ENCODE measurements at places on chromosomes 6 and 20.

- DNase-seq = no peak
These were observed 94.5 kb upstream of the BTN3A2 start for GRCh38 chr6:26270486-26270861.

GRCh38 chr6:3843379-3844096 is 5.6 kb upstream of the FAM50B start:
- DNase-seq = no peak

GRCh38 chr6:129644567-129645015 is 65.4 kb downstream of the ARHGAP18 start:
- no peak for DNase-seq

DNA sequence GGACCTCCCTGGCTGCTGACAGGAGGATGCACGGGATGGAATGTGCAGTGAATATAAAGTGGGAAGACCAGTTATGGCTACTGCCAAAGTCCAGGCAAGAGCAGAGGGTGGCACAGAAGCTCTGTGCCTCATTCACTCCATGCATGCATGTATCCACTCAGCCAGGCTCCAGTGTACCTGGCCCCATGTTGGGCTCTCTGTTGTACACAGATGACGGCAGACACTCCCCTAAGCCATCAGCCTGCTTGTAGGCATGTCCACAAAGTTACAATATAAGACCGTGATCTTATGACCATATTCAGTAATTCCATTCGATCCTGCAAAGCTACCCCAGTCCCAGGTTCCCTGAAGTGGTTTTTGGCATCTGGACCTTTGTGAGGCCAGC is 116.8 kb downstream of the PREX1 start:
- DNase-seq = no peak

DNA sequence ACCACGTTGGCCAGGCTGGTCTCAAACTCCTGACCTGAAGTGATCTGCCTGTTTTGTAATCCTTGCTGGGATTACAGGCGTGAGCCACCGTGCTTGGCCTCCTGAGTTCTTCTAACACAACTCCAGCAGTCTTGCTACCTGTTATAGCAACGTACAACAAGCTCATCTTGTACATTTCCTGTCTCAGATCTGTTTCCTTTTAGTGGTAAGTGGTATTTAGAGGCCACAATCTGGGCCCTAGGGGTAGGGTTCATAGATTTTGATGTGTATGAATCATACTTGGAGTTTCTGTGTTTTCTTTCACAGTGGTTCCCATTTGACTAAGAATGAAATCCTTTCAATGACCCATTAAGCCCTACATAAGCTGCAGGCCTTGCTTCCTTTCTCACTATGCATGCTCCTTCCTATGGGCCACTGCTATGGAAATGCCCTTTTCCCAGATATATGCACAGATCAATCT is 27.1 kb upstream of the SYNCRIP start:
- DNase-seq = no peak

DNA sequence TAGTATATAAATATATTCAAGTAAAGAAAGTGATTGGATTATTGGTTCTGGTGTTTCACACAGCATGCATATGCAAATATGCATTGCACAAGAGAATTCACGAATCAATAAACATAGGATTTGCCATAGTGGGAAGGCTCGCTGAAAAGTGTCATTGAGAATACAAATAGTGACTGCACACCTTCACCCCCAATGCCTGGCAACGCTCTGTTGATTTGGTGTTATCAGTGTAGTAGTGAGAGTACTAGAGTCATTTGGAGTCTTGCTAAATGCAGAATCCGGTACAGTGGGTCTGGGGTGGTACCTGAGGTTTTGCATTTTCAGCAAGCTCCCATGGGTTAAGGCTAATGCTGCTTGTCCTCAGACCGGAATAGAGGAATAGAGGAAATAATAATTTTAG is 49.7 kb upstream of the NAA20 start:
- DNase-seq = no peak

DNA sequence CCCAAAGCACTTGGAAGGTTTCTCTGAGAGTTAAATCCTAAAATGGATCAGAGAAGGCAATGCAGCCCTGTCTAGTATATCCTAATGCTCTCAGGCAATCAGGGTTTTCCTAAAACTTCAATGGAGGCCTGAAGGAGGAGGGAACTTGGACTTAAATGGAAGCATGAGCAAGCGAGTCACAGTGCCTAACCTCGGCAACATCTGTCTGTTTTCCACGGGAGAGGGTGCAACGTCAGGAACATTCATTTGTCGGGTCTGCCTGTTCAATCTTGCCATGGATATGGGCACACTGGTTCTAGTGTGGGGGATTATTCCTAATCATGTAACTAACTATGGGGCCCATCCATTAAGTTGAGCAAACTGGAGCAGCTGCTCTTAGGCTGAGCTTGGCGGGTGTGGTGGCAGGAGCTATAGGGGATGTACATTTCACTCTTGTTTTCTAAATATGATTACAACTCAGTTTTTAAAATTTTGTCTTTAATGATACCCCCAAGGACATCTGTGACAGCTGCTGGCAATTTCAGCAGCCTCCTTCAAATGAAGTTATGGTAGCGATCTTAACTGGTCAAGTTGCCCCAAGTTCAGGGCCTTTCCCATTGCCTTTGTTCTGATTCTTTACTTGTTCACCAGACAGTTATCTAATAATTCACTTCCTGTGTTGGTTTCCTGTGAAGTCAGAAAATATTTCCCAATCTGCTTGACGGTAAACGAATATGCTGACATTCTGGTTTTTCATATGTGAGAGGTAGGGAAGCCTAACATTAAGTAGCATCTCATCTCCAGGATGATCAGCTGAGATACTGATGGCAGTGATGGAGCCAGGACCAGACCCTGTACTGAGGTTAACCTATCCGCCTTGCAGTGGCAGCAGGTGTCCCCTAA is 21.6 kb downstream of the DSE start:
- no peak for DNase-seq

DNA sequence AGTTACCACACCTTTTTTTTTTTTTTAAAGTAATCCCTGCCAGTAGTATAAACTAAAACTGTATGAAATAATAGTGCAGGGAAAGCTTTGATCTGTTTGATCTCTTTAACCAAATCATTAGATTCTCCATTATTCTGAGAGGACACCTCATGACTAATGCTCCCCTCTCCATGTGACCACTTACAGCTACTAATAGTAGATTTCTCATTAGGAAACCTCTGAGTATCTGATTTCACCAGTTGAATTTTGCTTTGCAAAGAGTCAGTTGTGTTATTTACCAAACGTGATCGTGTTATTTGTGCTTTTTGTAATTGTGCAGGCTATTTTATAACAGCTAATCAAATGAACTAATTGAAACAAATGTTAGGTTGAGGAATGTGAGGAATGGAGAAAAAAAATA is 12.5 kb downstream of the CASP8AP2 start:
- DNase-seq = no peak

GRCh38 chr20:57170343-57170742 is 96.1 kb downstream of the BMP7 start:
- no peak for DNase-seq

GRCh38 chr20:51340451-51340840 is 202.1 kb downstream of the NFATC2 start:
- DNase-seq = no peak

- DNase-seq = no peak
These were observed 16.9 kb downstream of the KIF16B start for GRCh38 chr20:16556301-16556700.

GRCh38 chr6:84625506-84625905 is 138.9 kb downstream of the TBX18 start:
- no peak for DNase-seq

DNA sequence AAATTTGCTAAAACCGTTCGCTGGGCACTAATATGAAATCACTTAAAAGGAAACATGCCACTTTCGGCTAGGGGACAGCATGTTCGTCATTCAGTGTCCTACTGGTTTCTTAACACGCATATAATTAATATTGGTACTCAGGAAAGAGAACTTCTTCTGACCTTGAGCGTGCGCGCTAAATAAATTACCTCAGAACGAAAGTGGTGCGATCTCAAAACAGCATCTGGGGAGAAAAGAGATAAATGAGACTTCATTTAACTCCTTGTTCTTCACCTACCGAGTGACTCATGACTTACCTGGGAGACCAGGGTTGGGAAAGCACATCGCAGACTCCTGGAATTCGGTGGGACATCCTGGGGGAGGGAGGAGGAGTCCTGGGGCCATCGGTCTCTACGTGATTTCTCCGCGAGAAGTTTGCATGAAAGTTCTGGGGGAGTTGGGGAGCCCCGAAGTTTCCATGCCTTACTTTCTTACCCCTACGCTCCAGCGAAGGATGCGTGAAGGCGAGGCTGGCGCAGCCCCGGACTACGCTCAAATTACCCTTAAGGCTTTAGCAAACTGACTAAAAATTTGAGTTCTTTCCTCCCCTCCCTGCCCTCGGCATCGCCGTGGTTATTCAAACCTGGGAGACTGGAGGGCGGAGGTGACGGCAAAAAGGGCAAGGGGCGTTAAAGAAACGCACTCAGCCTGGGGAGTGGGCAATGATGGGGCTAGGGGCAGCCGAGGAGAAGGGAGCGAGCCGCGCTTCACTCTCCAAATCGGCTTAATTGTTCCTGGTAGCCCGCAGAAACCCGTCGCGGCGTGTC is 1.1 kb upstream of the BEND6 start:
- no peak for DNase-seq

- no peak for DNase-seq
These were observed 406.1 kb downstream of the MAFB start for GRCh38 chr20:40282941-40283340.

DNA sequence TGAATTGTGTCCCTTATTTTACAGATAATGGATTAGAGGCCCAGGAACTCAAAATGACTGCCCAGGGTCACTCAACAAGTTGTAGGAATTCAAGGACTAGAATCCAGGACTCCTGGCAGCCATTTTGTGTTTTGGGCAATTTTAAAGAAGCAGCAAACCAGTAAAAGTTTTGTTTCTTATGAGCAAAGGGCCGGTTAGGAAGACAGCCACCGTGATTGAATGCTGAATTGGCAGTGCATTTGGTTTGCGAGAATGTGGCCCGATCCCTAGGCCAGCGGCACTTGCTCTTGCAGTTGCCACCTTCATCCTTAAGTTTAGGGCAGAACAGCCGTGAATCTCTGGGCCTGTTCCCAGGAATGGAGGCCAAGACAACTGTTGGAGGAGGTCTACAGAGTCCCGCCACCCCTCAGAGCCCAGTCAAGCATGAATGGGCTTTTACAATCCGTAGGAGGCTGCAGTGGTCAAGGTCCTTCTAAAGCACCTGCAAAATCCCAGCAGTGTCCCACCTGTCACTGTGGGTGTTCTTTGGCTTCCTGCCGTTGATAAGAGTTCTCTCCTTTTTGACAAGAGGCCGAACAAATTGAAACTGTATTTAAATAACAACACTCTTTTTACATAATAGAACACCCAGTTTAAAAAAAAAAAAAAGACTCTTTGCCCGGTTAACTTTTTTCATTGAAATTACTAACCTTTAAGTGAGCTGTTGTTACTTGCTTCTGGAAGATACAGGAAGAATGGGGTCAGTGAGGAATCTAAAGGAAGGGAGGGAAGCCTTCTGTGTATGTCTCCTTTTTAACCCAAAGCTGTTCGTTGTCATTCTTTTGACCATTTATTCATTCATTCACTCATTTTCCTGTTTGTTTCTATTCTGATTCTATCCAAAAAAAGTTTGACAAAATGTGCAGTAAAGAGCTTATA is 68.7 kb downstream of the PHACTR2 start:
- no peak for DNase-seq

DNA sequence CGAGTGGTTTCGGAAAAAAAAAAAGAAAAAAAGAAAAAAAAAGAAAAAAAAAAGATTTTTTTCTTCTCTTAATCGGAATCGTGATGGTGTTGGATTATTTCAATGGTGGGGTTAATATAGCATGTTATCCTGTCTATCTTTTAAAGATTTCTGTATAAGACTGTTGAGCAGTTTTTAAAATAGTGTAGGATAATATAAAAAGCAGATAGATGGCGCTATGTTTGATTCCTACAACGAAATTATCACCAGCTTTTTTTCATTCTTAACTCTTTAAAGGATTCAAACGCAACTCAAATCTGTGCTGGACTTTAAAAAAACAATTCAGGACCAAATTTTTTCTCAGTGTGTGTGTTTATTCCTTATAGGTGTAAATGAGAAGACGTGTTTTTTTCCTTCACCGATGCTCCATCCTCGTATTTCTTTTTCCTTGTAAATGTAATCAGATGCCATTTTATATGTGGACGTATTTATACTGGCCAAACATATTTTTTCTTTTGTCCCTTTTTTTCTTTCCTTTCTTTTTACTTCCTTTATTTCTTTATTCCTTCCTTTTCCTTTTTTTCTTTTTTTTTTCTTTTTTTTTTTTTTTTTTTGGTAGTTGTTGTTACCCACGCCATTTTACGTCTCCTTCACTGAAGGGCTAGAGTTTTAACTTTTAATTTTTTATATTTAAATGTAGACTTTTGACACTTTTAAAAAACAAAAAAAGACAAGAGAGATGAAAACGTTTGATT is 3.6 kb downstream of the SOX4 start:
- DNase-seq = no peak

DNA sequence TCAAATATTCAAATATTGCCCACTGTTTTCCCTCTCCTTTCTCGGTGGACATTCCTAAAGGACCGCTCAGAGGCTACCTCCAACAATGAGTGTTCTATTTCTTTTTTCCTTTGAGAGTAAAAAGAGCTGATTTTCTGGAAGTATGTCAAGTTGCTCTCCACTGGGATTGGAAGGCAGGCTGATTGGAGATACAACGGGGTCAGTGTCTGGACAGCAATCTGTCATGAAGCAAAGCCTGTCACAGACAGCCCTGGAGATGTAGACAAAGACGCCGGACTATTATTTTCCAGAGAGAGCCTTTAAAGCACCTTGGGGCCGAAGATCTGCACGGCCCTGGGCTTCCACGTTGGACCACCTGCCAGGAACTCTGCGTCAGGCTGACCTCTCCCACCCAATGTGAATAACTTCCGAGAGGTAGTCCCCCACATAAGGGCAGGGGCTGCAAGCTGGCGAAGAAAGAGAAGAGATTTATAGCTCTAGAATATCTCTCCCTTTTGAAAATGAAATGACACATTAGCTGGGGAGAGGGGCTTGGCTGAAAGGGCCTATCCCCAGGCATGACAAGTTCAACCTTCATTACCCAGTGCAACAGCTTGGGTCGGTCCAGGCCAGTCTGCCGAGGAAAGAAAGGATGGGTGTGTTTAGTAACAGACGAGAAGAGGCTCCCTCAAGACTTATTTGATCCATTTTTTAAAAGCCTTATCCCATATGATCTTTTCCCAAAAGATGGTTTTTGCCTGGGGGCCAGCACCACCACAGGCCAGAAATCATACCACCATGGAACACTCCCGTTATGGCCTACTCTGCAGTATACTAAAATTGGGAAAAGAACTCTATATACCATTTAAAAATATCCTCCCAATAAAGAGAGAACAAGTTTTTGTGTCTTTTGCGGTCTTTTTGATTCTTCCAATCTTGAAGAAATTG is 131.1 kb downstream of the OLIG3 start:
- DNase-seq = no peak

DNA sequence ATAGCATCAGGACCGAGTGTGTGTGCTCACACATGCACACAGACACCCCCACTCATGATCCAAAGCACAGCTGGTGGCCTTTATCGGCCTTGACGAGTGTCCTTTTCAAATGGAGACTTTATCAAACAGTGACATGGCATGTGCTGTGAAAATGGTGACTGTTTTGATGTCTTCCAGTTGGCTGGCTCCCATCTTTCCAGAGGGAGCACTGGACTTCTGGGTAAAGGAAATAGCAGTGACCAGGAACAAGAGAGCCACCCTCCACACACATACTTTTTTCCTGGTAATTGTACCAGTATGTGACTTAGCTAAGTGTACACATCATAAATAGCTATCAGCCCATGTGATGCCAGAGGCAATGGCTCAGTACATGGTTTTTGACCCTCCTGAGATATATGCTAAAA is 52.7 kb downstream of the ZDHHC14 start:
- DNase-seq = no peak

Measured in cerebellar nuclear complex (tissue), 1 donor.